B cell (primary cell): ENCODE measurements at places on chromosomes 7 and 10.

GRCh38 chr7:27955011-27955410, 215.0 kb downstream of the TAX1BP1 start:
- no peak for DNase-seq

- no peak for DNase-seq
Observed at GRCh38 chr10:124542336-124542735, 80.7 kb downstream of the LHPP start.

- no peak for DNase-seq
Observed at GRCh38 chr10:80537086-80537735, 491 bp upstream of the SH2D4B start.

GRCh38 chr10:4357911-4358310, 468.1 kb upstream of the AKR1E2 start:
- DNase-seq, result no peak

- DNase-seq, result peak; percentile 29
Observed at GRCh38 chr10:114876602-114877300, 55.2 kb downstream of the FHIP2A start.
